ENCODE measurements at places on chromosomes 1 and 21. TPM values are rescaled to one million over a fixed set of nuclear protein-coding genes. Genes with fewer than 3 reads are reported as not detected.
A peak's percentile ranks its signal among the peaks of the same experiment; 100 is the strongest.

DNA sequence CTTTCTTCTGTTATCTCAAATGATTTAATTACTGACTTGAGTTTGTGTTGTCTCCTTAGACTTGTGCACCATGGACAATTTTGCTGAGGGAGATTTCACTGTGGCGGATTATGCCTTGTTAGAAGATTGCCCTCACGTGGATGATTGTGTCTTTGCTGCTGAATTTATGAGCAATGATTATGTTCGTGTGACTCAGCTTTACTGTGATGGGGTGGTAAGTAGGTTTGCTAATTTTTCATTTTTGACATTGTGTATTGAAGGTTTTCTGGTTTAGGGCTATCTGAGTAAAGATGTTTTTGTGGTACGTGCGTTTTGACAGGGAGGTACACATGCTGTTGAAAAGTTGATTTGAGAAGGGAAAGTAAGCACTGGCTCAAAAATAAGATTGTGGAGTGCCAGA, 14.1 kb downstream of the TTC3 start:
- DNase-seq = peak; percentile 43

DNA sequence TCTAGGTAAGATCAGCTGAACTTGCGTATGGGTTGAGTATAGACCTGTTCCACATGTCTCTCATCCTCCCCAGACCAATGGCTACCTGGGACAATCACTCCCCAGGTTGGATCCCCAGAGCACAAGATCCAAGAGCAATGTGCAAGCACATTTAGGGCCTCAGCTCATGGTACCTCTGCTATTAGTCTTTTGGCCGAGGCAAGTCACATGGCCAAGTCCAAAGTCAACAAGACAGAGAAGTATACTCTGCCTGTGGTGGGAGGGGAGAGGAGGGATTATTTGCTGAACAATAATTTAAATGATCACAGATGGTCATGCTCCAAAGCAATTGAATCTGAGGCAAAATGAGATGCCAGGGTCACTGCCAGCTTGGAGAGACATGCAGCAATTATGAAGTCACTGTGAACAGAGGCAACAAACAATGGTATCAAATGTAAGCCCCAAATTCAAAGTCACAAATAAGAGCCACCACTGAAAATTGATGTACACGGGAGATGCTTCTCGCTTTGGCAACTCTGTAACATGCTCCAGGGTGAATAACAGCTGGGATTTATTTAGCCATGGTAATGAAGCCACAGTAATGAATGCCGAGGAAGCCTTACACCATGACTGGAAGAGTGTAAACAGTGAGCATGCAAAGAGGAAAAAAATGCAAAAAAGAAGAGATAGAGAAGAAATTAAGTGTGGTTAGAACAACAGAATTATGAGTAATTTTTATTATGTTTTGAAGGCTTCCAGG, 149.1 kb downstream of the ZNF281 start:
- DNase-seq = no peak

NBPF15 gene
- 11.6 TPM for polyA plus RNA-seq

SLC26A9 gene
- 0.41 TPM for polyA plus RNA-seq

- peak; percentile 94 for DNase-seq
Measured at GRCh38 chr1:27284425-27285273, 37.3 kb upstream of the TMEM222 start.

DNA sequence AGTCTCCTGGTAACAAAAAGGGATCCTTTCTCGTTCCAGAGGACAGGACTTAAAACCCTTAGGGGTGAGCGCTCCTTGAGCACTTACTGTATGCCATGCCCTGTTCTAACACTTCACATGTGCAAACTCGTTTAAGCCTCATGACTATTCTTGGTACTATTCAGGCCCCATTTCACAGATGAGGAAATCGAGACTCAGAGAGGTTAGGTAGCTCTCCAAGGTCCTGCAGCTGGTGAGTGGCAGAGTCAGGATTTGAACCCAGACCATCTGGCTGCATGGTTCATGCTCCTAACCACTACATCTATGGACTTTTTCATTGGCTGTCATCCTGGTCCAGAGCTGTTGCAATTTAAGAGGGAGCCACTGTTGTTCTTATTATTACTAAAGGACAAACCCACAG, 46.7 kb upstream of the WNT4 start:
- DNase-seq = no peak

NBPF8 gene
- polyA plus RNA-seq = 9.4 TPM

KCNJ9 gene
- polyA plus RNA-seq = 0.09 TPM

RC3H1 gene
- polyA plus RNA-seq = 8.8 TPM

- no peak for DNase-seq
Measured at GRCh38 chr1:118073648-118074435, 111.2 kb downstream of the SPAG17 start.

DNA sequence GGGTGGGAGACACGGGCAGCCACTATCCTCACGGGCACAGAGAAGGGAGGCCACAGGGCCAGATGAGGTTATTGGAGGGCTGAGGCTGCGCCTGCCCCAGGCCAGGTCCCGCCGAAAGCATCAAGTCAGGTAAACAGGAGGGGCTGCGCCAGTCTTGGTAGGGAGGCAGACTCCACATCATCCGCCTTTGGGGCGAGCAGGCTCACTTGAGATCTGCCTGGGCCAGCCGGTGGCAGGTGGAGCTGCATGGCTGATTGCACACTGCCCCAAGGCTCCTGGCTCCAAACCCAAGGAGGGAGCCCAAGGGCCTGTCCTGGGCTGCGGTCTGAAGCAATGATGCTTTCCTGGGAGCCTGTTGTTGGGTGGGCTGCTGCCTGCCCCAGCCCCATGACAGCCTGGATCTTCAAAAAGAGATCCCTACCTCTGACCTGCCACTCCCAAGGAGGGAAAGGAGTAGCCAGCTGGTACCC, 4.6 kb downstream of the SMIM1 start:
- no peak for DNase-seq

- no peak for DNase-seq
Measured at GRCh38 chr1:42170779-42171621, 6.5 kb upstream of the GUCA2A start.

DNA sequence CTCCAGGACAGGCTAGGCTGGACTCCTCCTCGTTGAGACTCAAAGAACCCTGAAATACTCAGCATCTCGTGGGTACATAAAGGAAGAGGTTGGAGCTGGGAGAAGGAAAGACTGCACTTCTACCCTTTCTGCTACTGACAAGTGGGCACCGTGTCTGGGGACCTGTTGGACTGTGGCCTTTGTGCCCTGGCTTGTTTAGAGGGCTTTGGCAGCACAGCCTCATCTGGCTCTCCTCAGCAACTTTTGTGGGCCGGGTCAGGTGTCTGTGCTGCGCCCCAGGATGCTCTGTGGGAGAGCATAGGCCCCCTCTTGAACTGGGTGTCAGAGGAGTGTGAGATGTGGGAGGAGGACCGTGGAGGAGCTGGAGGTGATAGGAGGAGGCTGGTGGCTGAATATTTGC, 142.4 kb downstream of the FCRL5 start:
- DNase-seq = no peak

- DNase-seq = no peak
Measured at GRCh38 chr1:39184354-39184818, 20.1 kb upstream of the MACF1 start.

S100A3 gene
- polyA plus RNA-seq = 2.6 TPM

SLC6A17 gene
- polyA plus RNA-seq = 0.30 TPM

PTGER3 gene
- 1.8 TPM for polyA plus RNA-seq

DNA sequence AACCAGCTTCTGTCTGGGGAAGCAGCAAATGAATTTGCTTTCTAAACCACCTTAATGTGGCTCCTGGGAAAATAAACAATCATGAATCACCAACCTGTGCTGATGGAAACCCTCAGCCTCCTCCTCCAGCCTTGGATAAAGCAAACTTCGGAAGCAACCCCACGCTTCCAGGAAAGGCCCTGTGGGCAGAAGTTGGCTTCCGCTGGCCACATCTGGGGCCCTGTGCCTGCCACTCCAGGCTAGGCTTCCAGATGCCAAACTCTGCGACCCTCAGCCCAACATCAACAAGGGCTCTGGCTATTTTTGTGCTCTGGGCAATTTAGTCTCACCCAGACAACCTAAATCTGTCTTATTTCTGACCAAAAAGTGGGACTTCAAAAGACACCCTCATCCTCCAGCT, 6.2 kb upstream of the OXCT2 start:
- DNase-seq = no peak

TTLL10 gene
- 0.27 TPM for polyA plus RNA-seq

DNA sequence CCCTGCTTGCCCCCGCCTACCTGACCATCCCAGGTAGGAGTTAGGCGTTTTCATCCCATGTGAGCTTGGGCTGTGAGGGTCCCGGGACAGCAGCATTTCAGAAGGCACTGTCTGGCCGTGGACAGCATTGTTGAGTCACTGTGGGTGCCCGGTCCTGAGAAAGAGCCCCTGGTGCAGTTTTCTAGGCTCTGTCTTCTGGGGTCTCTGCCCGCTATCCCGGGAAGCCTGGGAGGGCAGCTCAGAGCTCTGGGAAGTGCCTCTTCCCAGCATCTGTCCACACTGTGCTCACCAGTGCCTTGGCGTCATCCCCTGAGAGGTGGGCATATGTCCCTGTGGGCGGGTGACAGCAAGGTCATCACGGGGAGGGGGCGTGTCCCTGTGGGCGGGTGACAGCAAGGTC, 11.4 kb upstream of the ZNF669 start:
- no peak for DNase-seq

DNA sequence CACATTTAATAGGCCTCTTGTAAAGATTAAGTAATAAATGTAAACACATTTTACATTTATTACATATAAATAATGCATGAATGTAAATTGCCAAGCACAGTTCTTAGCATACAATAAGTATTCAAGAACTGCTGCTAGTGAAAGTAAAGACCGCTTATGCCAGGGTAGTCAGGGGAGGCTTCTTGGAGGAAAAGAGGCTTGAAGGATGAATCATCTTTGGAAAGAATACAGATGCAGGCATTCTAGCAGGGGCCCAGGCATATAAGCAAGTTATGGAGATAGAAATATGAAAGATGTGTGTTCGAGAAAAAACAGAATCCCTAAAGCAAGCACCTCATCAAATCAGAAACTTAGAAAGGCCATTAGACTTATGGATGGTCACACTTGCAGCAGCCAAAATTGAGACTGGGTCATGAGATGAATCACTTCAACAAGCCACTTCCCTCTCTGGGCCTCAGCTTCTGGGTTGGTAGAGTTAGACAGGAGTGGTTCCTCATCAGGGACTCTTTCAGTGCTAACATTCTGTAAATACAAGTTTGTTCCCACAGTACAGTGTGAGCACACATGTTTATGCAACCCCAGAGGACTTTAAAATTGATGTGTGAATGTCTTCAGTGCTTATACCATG, 79.8 kb upstream of the ROR1 start:
- DNase-seq = no peak

DNA sequence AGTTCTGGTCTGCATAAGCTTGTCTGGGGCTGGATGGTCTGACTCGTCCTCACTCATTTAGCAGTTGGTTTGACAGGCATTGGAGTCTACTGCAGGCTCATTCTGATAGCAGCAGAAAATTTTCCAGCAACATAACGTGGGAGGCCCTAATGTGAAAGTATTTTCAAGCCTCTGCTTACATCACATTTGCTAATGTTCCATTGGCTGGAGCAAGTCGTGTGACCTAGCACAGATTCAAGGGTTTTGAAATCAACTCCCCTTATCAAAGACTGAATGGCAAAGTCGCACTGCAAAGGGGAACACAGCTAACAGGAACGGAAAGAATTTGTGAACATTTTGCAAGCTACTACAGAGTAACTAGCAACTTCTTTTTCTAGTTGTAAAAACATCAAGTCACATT, 2.3 kb upstream of the USH2A start:
- DNase-seq = no peak

GRCh38 chr1:26666855-26667254, 29.0 kb upstream of the ARID1A start:
- DNase-seq = no peak

APP gene
- polyA plus RNA-seq = 152 TPM

DNA sequence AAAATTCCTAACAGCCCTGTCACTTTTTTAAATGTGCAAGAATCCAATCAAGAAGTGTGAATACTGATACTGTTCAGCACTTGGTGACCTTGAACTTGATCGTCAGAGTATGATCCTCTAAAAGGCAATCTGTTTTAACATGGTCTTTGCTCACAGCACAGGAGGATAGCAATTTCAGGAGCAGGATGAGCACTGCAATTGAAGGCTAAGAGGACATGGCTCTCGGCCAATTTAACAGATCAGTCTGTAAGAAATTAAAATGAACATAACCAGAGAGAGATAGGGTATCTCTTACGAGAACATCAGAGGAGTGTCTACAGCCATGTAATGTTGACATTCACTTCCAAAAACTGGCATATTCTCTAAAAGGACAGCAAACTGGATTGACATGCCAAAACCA, 243.1 kb downstream of the LTN1 start:
- no peak for DNase-seq

Measured in thymus (tissue), 14 donors.